ENCODE measurements at places on chromosomes 12 and 14.

GRCh38 chr12:72359416-72359815, 87.2 kb downstream of the TRHDE start:
- DNase-seq, result no peak

GRCh38 chr14:21385188-21385904, 1.5 kb upstream of the SUPT16H start:
- DNase-seq, result no peak

DNA sequence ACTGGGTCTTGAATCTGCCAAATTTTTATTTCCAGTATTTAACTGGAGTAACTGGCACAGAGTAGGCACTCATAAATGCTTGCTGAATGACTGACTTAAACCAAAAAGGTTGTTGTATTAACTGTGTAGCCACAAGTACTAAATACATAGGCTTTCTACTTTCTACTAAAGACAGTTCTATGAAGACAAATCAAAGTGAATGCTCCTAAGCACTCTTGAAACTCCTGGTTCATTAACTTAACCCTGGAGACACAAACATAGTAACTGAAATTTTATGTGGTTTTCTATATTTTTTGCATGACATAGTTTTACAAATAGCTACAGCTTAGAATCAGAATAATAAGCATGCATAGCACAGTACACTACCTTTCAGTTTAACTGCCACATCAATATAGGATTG, 70.4 kb downstream of the TXNDC16 start:
- no peak for DNase-seq

DNA sequence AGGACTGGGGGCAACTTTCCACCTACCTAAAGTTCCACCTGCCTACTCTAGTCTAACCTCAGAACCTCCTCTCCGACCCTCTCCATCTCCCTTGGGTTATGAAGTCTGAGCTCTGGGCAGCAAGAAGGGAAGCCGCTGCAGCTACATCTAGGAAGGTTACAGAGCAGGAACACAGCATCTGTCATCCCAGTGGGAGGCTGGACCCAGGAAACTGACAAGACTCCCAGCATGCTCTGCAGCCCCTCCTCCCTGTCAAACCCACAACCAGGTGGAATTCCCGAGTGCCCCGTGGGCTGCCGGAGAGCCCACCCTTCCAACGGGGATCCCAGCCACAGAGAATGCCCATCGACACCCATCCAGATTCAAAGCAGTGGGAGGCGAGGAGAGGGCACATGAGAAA, 2.1 kb downstream of the TESC start:
- DNase-seq, result no peak

DNA sequence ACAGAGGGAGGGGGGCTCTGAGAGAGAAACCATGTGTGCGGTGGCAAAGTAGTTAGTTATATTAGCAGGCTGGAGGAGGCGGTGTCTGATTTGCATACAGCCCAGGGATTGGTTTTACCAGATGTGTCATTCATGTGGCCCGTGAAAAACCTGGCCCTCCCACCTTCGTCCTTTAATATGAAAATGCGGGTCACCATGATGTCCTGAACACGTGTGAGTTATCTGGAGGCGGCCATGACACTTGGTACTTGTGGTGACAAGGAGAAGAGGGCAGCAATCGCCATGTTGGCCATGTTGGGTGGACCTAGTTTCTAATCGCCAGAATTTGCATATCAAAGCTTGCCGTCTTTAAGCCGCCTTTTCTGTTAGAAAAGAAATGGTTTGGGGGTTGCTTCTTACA, 108.8 kb downstream of the RAD51B start:
- DNase-seq, result no peak

DNA sequence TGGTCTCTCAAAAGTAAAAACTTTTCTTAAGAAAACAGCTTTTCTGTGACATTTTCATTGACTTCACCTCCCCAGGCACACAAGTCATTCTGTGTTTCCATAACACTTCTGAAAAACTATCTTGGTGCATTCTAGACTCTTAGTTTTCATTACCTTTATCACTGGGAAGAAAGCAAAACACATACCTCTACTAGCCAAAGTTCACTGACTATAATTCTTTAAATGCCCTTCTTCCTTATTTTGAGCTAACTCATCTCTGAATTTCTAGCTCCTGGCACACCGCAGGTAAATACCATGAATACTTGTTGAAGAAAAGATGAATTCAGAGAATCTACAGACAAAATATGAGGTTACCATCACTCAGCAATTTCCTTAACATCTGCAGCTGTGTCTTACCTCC, 21.1 kb downstream of the MLH3 start:
- DNase-seq, result no peak

- no peak for DNase-seq
Measured at GRCh38 chr12:46432325-46432724, 59.8 kb upstream of the SLC38A2 start.

GRCh38 chr12:69474456-69474855, 4.3 kb downstream of the FRS2 start:
- peak; percentile 28 for DNase-seq

DNA sequence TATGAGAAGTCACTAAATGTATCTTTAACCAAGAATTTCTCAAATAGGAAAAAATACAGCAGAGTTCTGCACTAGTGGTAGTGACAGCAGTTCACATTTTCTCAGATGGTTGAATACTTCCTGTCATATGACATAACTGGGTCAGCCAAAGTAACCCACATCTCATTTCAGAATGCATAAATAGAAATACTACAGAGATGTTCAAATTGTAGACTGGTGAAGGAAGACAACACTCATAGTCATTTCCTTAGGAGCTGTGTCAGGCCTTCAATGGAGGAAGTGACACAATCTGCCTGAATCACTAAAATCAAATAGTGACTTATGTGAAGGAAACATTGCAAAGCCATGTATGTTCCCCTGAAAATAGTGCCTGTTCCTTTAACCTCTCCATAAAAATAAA, 32.4 kb downstream of the FERMT2 start:
- peak; percentile 64 for DNase-seq

DNA sequence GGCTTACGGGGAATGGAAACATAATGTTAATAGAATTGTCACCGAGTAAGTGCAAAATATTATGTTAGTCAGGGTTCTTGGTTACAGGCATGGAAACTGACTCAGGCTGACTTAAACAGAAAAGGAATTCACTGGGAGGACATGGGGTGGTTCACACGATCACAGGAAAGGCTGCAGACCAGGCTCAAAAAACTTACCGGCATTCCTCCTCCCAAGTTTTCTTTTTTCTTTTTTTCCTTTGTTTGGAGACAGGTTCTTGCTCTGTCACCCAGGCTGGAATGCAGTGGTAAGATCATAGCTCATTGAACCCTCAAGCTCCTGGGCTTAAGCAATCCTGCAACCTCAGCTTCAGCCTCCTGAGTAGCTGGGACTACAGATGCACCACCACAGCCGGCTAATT, 11.9 kb upstream of the UBE2N start:
- peak; percentile 69 for DNase-seq

GRCh38 chr14:62691647-62692489, 353.4 kb downstream of the KCNH5 start:
- peak; percentile 56 for DNase-seq

DNA sequence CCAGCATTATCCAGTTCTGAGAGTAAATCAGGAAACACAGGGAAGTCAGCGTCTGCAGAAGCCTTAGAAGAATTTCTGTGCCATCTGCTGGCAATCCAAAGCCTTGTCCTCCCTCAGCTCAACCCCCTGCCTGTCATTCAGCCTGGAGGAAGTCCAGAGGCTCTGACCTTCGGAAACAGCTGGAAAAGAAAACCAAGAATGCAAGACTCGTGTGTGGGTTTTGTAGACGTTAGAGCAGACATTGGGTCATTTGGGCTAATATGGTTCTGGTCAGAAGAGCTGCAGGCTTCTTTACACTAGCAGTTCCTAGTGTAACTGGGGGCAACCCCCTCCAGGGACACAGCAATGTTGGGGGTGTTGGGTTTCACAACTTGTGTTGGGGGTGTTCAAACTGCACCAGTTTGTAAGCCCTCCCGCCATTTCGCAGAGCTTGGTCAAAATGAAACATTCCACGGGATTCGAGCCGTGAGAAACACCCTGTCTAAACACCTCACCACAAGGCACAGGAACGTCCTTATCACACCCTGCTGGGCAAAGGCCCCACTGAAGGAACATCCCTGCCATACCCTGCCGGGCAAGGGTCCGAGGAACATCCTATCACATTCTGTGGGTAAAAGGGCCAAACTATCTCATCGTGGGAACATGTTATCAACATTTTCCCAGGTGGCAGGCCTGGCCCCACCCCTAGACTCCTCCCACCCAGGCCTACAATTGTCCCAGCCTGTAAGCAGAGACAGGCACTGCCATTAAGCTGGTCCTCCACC, 21.0 kb upstream of the SERPINA4 start:
- DNase-seq, result peak; percentile 50

DNA sequence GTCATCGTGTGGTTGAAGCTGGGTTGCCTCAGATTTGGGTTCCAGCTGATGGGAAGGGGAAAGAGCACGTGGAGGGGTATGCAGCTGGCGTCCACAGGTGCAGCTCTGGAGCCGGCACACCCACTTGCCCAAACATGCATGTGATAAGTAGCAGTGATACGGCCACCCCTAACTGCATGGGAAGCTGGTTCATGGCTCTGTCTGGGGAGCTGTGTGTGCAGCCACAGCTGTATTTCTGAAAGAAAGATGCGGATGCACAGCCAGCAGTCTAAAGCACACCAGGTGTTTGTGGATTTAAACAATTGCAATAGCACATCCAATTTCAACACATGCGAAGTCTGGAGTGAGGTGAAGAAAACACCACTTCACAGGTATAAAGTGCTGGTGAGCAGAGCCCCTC, 181.4 kb downstream of the EFCAB11 start:
- DNase-seq, result no peak

GRCh38 chr14:45083617-45083975, 320 bp upstream of the PRPF39 start:
- DNase-seq, result no peak

GRCh38 chr12:14984766-14985285, 12.0 kb downstream of the PDE6H start:
- no peak for DNase-seq

- no peak for DNase-seq
Measured at GRCh38 chr14:71070169-71070568, 162.9 kb downstream of the PCNX1 start.

DNA sequence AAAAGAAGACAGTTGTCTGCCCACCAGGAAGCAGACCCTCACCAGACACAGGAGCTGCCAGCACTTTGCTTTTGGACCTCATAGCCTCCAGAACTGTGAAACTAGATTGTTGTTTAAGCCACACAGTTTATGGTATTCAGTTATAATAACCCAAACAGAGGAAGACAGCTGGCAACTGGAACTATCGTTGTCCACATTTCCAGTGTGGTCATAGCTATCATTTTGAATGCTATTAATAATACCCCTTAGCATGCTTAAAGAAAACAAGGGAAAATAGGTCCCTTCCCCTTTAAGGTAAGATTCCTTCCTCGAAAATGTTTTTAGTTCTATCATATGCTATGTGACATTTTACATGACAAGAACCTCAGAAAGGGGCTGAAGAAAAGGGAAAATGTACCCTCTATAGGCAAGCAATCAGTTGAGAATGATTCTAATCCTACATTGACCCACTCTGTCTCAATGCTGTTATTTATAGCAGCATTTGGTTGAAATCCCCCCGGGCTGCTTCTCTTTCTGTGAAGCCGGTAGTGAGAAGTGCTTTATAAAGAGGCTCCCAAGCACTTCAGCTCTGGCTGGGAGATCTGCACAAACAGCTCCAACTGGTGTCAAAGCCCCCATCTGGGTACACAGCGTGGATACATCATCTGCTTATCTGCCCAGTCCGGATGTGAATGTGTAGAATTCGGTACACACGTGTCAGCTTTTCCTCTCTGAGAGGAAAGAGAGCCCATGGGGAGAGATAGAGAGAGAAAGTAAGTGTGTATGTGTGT, 221.2 kb upstream of the FLRT2 start:
- no peak for DNase-seq

GRCh38 chr12:22329621-22330020, 4.9 kb downstream of the ST8SIA1 start:
- no peak for DNase-seq

GRCh38 chr12:7642287-7642686, 23.4 kb downstream of the APOBEC1 start:
- DNase-seq, result no peak

DNA sequence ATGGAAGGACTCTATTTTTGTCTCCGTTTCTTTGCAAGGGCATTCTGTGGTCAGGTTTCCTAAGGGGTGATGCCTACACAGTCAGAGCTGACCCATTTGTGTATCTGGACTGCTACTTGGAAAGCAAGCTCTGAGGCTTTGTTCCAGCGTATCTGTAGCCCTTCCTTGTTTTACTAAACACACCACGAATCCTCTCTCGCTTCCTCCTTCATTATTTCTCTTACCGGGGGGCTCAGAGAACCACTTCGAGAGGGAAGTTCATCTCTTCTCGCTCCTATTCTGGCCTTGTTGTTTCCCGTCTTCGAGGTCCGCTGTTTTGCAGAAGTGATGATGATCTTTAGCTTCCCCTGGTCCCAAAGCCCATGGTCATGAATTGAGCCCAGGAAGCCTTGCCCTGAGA, 164.7 kb downstream of the SSPN start:
- DNase-seq, result no peak

DNA sequence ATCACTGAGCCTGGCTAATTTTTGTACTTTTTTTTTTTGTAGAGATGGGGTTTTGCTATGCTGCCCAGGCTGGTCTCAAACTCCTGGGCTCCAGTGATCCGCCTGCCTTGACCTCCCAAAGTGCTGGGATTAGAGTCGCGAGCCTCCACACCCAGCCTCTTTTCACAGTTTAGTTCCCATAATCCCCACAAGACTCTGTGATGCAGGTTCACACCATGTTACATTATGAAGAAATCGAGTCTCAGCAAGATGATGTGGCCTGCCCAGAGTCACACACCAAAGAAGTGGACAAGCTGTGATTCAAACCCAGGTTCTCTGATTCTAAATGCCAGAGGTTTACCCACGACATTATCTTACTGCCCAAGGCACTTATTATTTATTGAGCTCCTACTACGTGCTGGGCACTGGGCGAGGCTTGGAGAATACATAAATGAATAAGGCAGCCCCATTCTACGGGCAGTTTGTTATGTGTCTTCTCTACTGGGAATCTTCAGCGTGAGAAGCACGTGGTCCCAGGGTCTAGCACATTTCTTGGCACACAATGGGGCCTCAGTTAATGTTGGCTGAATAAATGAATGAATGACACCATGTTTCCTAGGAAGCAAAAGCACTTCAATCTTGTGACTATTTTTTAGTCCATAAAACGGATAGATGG, 23.5 kb upstream of the OASL start:
- no peak for DNase-seq

GRCh38 chr12:93245543-93245942, 132.2 kb upstream of the NUDT4 start:
- no peak for DNase-seq

GRCh38 chr14:55744321-55744720, 164.3 kb downstream of the KTN1 start:
- DNase-seq, result no peak

DNA sequence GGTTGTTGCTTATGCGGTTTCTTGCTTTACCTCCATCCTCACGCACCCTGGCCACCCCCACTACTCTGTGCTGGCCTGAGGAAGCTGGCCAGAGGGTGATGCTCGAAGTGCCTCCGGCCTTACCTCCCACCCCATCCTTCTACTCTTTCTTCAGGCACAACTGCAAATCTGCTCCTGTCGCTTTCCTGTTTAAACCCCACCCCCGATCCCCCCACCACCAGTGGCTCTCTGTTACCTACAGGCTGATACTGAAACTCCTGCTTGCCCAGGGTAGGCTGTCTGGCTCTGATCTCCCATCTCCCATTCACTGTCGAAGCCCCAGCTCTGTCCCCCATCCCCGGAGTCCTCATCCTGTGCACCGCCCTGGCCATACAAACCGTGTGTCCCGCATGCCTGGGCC, 111.5 kb downstream of the PRMT8 start:
- DNase-seq, result no peak

Measured in AG10803 (cell line).